ENCODE measurements at places on chromosomes 1 and 21. TPM values are rescaled to one million over a fixed set of nuclear protein-coding genes. Genes with fewer than 3 reads are reported as not detected.

Gene GLMN
- total RNA-seq, result 30.3 TPM

Gene PGBD5
- total RNA-seq, result 17.0 TPM

Gene C1QB
- not detected for total RNA-seq

Gene DDI2
- 34.8 TPM for total RNA-seq

GRCh38 chr21:35615325-35615724, 445.0 kb downstream of the SETD4 start:
- no peak for DNase-seq

GRCh38 chr1:206633708-206634121, 1.6 kb upstream of the DYRK3 start:
- DNase-seq, result no peak

DNA sequence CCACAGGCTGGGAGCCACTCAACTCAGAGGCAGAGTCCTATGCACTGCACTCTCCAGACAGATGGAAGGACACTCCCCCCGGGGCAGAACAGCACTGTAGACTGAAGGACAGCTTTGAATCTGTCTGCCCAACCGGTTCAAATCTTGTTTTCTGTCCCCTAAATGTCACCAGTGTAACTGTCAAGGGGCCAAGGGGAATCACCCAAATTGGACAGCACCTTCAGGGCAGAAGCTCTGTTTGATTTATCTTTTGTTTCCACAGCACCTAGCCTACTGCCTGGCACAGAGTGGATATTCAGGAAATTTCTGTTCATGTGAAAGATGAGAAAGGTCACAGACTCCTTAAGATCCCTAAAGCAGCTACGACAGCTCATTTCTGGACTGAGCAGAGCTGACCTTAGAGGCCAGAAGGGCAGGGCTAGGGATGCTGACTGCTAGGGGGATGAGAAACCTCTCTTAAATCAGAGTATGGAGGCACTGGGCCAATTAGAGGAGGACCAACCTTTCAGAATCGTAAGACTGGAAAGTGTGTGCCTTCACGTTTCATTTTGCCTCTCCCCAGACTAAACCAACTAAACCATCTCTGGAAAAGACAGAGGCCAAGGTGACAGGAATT, 41.0 kb downstream of the ITPKB start:
- no peak for DNase-seq

DNA sequence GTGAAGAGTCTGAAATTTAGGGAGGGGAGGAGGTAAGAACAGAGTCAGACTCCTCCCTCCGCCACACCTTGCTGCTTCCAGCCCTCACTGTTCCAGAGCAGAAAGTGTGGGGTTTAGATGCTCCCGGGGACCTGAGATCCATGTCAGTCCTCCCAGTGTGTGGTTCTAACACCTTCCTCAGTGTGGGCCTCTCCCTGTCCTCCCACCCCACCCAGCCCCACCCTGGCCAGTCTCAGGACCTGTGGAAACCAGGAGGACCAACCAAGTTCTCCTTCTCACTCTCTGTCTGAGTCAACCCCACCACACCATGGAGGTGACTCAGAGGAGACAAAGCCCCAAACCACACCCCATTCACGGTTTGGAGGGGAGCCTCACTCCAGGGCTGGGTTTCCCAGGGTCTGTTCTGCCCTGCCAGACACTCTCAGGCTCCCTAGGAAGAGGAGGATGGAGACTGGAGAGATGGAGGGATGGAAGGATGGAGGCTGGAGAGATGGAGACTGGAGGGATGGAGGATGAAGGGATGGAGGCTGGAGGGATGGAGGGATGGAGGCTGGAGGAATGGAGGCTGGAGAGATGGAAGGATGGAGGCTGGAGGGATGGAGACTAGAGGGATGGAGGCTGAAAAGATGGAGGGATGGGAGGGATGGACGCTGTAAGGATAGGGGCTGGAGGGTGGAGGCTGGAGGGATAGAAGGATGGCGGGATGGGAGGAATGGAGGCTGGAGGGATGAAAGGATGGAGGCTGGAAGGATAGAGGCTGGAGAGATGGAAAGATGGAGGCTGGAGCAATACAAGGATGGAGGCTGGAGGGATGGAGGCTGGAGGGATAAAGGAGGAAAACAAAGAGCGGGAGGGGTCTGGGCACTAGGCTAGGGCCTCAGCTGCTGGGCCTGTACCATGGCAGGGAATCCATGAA, 100.9 kb upstream of the RUNX3 start:
- DNase-seq, result no peak

DNA sequence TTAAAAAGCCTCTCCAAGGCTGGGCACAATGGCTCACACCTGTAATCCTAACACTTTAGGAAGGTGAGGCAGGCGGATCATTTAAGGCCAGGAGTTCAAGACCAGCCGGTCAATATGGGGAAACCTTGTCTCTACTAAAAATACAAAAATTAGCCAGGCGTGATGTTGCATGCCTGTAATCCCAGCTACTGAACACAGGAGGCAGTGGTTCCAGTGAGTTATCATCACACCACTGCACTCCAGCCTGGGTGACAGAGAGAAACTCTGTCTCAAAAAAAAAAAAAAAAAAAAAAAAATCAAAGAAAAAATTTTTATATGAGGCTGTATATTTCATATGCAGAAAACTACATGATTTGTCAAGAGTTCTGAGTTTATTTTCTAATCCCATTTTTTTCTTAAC, 1107.1 kb upstream of the TMPRSS15 start:
- DNase-seq, result peak; percentile 19

- no peak for DNase-seq
Measured at GRCh38 chr1:177915641-177916040, 54.2 kb downstream of the SEC16B start.

DNA sequence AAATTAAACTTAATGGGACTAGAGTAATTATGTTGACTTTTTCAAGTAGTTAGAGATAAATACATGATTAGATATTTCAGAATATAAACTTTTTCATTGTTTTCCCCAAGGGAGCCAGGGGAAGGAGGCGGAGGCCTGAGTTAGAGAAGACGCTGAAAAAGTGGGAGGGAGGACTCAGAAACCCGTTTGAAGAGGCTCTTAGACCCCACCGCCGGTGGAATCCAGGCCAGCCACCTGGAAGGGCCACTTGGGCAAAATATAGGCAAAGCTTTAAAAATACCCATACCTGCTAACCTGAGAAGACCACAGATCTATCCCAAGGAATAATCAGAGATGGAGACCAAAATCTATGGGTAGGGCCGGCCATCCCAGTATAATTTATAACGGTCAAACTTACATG, 242.6 kb downstream of the PTPRU start:
- peak; percentile 18 for DNase-seq

GRCh38 chr1:22810378-22810777, 99.7 kb downstream of the EPHB2 start:
- no peak for DNase-seq

- no peak for DNase-seq
Measured at GRCh38 chr1:181646710-181647109, 163.4 kb downstream of the CACNA1E start.

DNA sequence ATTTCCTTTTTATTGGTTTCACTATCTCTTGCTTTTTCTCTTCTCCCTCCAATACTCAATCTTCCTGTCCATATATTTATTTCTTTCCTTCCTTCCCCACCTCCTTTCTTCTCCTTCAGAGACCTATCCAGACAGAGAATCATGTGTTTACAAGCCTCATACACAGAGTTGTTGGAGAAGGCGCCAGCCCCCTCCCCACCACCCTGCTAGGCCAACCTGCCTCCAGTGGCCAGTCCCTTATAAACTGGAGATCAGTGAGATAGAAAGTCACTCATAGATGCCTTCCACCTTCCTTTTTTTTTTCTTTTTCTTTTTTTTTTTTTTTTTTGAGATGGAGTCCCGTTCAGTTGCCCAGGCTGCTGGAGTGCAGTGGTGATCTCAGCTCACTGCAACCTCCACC, 53.3 kb downstream of the CD247 start:
- no peak for DNase-seq

DNA sequence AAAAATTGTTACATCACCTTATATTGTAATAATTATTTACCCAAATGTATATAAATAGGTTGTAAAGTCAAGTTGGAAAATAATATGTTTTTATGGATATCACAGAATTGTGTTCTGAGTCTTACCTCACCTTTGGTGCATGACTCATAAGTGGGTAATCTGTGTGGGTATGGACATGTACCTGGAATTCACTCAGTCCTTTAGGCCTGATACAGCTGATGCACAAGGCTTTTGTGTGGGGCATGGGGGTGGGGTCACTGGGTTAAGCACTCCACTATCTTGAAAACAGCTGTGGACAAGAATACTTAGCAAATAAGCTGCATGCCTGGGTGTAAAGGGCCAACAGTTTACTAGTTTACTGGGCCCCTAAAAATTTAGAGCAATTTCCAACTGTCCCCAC, 34.4 kb downstream of the INKA2 start:
- no peak for DNase-seq

GRCh38 chr1:192350356-192350755, 33.6 kb downstream of the RGS21 start:
- DNase-seq, result no peak

DNA sequence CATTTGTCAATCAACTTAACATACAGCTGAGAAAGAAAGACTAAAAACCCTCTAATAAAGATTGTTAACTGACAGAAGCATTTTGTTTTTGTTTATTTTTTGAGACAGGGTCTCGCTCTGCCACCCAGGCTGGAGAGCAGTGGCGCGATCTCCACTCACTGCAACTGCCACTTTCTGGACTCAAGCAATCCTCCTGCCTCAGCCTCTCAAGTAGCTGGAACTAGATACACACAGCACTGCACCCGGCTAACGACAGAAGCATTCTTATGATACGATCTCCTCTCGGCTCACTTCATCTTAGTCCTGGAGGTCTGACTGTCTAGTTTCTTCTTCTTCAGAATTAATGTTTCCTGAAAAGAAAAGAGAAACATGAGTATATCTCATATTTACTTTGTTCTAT, 23.5 kb downstream of the RSPH1 start:
- DNase-seq, result no peak

GRCh38 chr1:164932580-164932979, 373.6 kb downstream of the PBX1 start:
- DNase-seq, result no peak

- peak; percentile 87 for DNase-seq
Measured at GRCh38 chr1:58155418-58156123, 391.0 kb downstream of the OMA1 start.

DNA sequence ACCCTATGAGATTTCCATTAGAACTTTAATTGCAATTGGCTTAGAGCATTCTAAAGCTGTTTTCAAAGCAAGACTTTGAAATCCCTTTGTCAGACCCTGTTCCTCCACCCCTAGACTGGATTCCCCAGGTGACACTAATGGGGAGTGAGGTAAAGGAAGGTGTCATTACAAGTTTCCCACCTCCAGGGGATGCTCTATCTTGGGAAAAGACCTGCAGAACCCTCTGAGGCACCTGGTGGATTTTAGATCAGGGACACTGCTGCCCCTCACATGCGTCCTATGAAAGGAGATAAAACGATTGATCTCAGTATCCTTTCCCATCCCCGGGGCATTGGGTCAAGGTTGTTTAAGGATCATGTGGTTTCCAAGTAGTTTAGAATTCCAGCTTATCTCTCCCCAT, 80.3 kb upstream of the RGS4 start:
- DNase-seq, result peak; percentile 80
